ENCODE measurements at places on chromosomes 5 and 9. TPM values are rescaled to one million over a fixed set of nuclear protein-coding genes. Genes with fewer than 3 reads are reported as not detected.

The MYO10 gene
- 13.1 TPM for polyA plus RNA-seq

The LCN1 gene
- polyA plus RNA-seq = not detected

- DNase-seq = no peak
Observed at GRCh38 chr9:68720656-68721313, 15.7 kb downstream of the PIP5K1B start.

GRCh38 chr9:129712634-129713401, 40.0 kb downstream of the PTGES start:
- DNase-seq = no peak

- no peak for DNase-seq
Observed at GRCh38 chr5:107952450-107952849, 281.7 kb upstream of the EFNA5 start.

GRCh38 chr9:92385953-92386352, 18.4 kb downstream of the OGN start:
- DNase-seq = peak; percentile 86

Data from mammary epithelial cell (primary cell).